Effector memory CD4-positive, alpha-beta T cell (primary cell): ENCODE measurements at places on chromosomes 5 and 9.

DNA sequence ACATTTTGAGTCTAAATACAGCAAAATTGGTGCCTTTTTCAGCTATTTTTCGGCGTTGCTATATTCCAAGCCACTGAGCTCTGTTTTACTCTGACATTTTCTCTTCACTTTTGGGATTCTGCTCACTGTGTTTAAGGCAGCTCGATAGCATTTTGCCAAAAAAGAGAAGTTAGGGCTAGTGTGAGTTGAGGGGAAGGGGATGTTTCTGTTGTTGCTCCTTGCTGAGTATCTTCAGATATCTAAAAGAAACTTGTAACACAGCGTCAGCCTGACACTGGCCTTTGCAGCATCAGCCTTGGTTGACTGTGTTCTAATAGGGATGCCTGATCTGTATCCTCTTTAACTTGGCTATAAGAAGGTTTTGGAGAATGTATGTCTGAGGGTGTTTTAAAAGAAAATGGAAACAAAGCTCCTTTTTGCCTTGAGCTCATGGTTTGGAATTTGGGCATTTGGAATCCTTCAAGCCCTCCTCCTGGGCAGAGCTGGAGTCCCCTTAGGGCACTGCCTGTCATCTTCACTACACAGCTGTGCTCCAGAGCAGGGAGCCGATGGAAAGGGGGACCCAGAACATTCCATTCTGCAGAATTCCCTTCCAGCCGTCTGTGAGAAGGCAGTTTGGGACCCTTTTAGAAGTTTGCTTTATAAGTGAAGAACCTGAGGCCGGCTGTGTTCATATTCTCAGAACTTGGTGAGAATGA is 63.0 kb downstream of the EXOSC2 start:
- no peak for DNase-seq

DNA sequence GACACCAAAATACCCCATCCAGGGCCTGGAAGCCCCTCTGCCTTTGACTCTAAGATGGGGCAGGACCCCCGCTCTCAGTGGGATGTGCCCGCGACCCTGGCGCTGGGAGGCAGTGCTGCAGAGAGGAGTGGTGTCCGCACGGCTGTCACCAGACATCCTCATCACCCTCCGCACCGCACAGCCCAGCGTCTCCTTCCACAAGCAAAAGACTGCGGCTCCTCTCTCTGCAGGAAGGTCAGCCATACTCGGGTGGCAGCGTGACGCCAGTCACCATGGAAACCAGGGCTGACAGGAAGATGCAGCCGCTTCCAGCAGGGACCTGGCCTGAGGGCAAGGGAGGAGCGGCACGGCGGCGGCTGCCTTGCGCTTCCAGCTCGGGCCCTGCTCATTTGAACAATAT is 17.1 kb upstream of the SLC6A3 start:
- no peak for DNase-seq

GRCh38 chr5:149757197-149757947 is 27.3 kb downstream of the PPARGC1B start:
- no peak for DNase-seq

DNA sequence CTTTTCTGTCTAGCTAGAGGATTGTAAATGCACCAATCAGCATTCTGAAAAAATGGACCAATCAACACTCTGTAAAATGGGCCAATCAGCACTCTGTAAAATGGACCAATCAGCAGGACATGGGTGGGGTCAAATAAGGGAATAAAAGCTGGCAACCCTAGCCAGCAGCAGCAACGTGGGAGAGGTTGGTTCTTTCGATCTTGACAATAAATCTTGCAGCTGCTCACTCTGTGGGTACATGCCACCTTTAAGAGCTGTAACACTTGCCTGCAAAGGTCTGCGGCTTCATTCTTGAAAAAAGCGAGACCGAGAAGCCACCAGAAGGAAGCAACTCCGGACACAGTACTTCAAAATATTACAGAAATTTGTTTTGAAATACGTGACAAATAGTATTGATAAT is 424.6 kb upstream of the CDH9 start:
- DNase-seq, result no peak

DNA sequence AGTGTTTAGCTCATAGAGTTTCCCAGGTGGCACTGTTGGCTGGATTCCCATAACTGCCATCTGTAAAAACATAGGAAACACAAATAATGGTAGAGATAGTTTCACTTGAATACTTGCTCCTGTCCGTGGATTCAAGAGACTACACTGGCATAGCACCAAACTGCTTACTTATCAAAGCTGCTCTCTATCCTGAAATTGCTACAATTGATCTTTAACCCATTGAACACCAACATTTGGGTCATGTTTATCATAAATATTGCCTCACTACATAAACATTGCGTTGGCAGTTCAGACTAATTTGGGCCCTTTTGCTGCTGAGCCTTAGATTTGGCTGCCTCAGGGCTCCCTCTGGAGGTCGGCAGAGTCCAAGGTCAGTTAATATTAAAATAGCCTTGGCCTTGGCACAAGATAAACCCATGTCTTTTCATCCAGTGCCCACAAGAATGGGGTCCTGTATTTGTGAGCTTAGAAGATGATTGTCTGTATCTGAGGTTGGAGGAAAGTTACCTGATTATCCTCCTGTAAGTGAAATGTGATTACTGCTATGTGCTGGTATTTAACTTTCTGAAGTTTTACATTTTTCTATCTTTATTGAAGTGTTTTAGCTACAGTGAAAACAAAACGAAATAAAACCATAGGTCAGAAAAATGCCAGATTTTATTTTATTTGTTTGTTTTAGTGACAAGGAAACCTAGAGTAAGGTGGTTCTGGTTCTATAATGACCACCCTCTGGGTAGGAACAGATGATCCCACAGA is 4.0 kb upstream of the RANBP3L start:
- DNase-seq, result no peak

DNA sequence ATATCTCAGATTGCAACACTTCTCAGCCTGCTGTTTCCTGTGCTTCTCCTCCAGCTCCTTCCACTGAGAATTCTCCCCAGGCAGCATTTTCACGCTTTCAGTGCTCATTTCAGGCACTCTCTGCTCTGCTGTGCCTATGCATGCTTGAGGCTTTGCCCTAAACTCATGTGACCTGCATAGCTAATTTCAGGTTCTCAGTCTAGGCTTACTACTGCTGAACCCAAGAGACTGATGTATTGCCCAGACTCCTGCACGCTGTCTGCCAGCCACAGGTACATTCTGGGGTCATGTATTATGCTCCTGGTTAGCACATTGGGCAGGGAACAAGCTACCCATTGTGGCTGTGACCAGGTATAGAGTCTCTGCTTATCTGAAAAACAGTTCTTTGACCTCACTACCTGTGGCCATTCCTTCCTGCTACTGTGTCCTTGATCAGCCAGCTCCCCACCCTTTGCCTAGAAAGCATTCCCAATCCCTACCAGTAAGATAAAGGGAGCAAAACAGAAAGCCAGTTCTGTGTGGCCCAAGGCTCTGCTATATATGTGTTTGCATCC is 34.7 kb downstream of the PIP5K1B start:
- DNase-seq, result no peak

GRCh38 chr9:19155106-19155935 is 28.0 kb upstream of the PLIN2 start:
- no peak for DNase-seq
